ENCODE measurements at places on chromosomes 16 and 17. TPM values are rescaled to one million over a fixed set of nuclear protein-coding genes. Genes with fewer than 3 reads are reported as not detected.

DNA sequence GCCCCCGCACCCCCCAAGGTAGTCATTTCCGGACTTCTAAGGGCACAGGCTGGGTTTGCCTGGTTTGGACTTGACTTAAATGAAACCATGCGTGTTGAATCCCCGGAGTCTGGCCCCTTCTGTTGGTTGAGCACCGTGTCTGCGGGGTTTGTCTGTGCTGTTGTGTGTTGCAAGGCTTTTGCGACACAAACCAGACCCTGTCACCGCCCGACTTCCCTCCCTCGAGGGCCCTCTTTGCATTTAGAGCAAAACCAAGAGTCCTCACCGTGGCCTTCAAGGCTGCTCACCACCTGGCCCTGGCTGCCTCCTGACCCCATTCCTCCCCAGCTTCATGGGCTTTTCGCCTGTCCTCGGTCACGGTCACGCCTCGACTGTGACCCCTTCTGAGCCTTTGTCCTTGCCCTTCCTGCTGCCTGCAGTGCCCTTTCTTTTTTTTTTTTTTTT lies 7.4 kb downstream of the CRISPLD2 start:
- DNase-seq: no peak

GRCh38 chr17:28338056-28338768 lies 2.7 kb downstream of the TNFAIP1 start:
- DNase-seq: no peak

GRCh38 chr16:31022544-31023251 lies 10.7 kb upstream of the STX4 start:
- DNase-seq: no peak

DNA sequence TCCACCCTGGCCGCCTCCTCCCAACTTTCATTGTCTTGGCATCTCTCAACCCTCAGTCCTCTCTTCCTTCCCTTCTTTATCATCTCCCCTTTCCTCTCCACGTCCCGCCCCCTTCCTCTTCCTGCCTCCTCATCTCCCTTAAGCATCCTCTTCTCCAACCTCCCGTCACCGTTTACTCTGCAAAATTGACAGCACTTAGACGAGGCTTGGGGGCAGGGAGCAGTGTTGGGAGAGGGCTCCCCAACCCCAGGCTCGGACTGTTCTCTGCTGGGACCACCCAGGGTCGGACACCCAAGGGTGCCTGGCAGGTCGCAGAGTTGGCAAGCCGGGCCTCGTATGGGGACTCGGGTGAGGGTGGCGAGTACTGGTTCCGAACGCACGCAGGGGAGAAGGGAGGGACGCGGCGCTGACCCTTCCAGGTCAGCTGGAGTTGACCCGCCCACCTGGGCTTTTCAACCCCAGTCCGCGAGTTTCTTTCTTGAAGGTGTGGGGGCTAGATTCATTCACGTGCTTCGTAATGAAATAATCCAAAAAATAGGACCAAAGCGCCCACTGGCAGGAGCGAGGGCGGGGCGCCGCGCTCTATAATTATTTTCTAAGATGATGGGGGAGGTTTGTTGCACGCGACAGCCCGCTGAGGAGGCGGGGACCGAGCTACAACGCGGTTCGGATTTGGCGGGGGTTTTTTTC lies 775 bp upstream of the PAGR1 start:
- DNase-seq: no peak

DNA sequence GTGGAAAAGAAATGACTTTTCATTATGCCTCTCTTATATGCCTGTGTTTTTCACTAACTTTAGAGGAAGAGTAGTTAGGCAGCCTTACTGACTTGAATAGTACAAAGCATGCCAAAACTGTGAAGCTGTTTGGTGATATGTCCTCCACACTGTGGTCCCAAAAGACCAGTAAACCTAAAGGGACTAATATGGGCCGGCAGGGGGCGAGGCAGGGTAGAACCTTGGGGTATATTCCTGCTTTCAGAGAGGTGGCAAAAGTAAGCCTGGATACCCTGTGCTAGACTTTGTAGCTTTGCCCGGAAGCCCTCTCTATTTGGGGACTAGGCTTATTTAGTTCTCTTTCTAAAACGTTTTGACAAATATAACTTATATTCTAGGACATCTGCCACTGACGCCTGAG lies 36.5 kb upstream of the VWA3A start:
- DNase-seq: no peak

The HSPB9 gene
- not detected for total RNA-seq

The KCNAB3 gene
- total RNA-seq: 10.8 TPM

The LRRC75A gene
- 0.98 TPM for total RNA-seq

The SDK2 gene
- total RNA-seq: 2.5 TPM

DNA sequence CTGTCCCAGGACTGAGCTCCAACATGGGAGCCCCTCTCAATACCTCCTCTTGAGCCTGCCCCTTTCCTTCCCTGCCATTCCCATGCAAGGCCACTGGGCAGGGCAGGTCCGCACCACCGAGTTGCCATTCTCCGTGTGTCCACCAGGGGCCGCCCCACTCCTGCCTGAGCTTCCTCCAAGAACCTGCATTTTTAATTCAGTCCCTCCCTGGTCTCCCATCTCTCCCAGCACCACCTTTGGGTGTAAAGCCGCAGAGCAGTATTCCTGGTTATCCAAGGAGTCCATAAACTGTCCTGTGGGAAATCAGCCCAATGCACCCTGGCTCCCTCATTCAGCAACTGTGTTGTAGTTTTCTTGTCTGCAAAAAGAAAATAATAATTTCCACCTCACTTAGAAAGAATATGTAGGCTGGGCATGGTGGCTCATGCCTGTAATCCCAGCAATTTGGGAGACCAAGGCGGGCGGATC lies 15.9 kb upstream of the ANKRD40CL start:
- DNase-seq: peak; percentile 76

The KATNB1 gene
- total RNA-seq: 16.8 TPM

GRCh38 chr16:76705892-76706291 lies 428.7 kb downstream of the CNTNAP4 start:
- no peak for DNase-seq

The GRAP gene
- 31.5 TPM for total RNA-seq

Measured in activated B cell treated with CpG ODN at 0.5 μM for 24 hours (primary cell).